ENCODE measurements at places on chromosomes 11 and 22.

DNA sequence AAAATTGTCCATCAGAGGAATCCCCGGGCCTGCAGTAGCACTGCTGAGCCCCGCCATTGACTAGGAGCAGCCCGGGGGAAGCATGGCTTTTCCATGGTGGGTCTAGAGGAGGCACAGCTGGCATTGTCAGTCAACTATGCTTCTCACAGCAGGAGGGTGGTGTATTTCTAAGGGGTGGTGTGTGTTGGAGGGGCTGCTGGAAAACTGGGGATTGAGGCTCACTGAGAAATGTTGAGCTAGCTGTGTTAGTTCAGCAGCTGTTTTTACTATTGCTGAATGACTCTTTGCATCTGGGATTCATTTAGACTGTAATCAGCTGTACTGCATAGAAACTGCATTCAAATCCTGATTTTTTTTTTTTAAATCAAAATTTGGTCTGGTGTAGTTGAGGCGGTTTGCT lies 5.6 kb downstream of the DDX10 start:
- DNase-seq, result no peak

- no peak for DNase-seq
These were observed 495.6 kb upstream of the LRRC4C start for GRCh38 chr11:41955066-41955465.

- no peak for DNase-seq
These were observed 333.9 kb upstream of the C11orf87 start for GRCh38 chr11:109088086-109088485.

GRCh38 chr11:59777104-59777503 lies 21.9 kb downstream of the STX3 start:
- no peak for DNase-seq

DNA sequence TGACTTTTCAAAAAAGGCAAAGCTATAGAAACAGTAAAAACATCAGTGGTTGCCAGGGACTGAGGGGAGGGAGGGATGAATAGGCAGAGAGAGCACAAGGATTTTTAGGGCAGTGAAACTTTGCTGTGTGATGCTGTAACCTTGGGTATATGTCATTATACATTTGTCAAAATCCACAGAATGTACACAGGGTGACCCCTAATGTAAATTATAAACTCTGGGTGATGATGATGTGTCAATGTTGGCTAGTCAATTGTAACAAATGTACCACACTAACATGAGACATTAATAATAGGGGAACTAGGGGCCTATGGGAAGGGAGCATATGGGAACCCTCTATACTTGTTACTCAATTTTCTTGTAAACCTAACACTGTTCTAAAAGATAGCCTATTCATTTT lies 24.8 kb downstream of the RIBC2 start:
- no peak for DNase-seq

DNA sequence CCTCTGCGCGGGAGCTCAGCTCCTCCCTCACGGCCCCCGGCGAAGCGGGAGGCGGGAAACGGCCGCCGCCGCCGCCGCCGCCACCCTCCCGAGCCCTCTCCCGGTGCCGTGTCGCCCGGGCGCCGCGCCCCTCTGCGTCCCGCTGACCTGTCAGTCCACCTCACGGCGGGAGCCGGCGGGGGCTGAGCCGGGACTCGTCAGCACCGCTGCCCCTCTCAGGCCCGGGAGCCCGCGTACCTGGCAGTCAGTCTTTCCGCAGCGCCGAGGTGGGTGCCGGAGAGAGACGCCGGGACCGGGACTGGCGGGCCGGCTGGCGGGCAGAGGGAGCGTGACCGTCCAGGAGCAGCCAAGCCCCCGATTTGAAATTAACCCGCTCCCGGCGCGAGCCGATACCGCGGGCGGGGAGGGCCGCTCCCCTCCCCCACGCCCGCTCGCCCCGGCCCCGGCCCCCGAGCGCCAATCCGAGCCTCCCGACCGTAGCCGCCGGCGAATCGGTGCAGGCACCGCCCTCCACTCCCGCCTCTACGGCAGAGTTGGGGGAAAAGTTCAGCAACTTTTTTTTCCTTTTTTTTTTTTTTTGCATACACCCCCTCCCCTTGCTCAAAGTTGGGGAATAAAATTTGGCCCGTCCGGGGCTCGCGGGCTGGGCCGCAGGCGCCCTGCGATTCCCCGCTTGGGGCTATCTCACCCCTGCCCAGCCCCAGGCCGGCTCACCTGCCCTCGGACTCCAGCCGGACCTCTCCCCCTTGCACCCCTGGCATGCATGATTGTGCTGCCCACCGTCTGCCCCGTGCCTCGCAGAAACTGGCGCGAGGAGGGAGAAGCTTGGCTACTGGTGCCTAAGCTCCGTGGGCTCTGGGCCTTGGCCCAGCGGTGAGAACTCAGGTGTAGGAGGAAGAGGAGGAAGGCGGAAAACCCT lies 774 bp upstream of the E2F8 start:
- DNase-seq, result no peak

DNA sequence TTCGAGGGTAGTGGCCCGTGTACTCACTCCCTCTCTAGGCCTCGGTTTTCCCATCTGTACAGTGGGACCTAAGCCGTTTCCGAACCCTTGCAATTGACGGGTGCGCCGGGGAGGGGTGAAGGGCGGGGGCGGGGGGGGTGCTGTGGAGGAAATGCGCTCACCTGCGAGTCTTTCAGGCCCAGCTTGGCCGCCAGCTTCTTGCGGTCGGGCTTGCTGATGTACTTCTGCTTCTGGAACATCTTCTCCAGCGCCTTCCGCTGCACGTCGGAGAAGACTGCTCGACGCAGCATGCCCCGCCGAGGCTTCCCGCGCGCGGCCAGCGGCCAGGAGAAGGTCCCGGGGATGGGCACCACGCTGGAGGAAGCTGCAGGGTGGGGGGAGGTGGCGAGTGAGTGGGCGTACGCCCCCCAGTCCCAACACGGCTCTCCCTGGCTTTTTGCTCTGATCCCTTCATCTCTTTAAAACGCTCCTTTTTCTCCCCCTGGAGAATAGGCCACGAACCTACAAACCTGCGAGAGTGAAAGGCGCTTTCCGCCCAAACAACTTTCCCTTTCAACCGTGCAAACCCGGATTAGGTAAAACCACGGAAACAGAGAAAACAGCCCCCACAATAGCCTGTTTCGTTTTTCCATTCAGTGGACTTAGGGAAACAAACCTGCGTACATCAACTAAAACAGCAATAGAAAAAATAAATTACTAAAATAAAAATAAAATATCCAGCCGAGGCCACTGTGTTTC lies 3.2 kb downstream of the DBX1 start:
- DNase-seq, result peak; percentile 40

Measured in CD4-positive, alpha-beta T cell treated with Interferon gamma for 1 hour (primary cell).